Large intestine (tissue), 12 donors: ENCODE measurements at places on chromosomes 4 and X. TPM values are rescaled to one million over a fixed set of nuclear protein-coding genes. Genes with fewer than 3 reads are reported as not detected.

DNA sequence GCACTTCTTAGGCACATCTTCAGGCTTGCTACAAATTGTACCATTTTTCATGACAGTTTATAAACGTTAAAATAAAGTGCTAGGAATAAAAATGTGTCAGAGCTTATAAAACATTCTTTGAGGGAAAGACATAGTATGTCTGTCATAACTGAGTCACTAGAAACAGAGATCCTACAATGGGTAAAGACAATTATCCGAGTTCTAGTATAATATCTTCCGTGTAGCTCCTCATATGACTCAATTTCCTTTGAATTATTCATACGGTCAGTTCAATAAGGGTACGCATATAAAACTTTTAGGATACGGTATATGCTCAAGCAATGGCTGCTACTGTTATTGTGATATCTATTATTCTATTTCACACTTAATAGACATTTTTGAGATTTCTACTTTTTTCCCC lies 349.1 kb downstream of the PCDH10 start:
- no peak overlapping the region for H3K4me3 ChIP-seq
- no peak overlapping the region for H3K27ac ChIP-seq
- no peaks in the 10 kb centered on the region for H3K4me1 ChIP-seq
- H3K27me3 ChIP-seq, result no peaks in the 10 kb centered on the region
- DNase-seq, result no peak
- no peaks in the 10 kb centered on the region for H3K36me3 ChIP-seq

Gene KDR
- polyA plus RNA-seq, result 14.5 TPM

DNA sequence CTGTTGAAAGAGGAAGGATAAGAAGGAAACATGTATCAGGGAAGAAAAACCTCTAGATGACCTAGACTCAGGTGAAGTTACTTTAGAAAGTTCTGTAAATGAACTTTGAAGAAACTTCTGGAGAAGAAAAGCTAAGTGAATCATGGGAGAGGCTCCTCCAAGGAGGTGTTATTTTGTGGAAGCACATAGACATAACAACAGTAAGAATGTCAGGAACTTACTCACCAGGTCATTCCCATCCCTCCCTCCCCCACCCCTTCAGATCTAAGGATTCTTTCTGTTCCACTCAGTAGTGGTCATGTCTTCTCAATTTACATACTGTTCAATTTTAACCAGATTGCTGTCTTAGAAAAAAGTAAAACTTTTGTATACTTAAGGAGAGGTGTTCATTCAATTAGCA lies 310.5 kb upstream of the DDX53 start:
- no peaks in the 10 kb centered on the region for H3K27me3 ChIP-seq
- no peak for DNase-seq
- H3K4me3 ChIP-seq, result no peak overlapping the region

Gene RHOH
- polyA plus RNA-seq, result 3.1 TPM

DNA sequence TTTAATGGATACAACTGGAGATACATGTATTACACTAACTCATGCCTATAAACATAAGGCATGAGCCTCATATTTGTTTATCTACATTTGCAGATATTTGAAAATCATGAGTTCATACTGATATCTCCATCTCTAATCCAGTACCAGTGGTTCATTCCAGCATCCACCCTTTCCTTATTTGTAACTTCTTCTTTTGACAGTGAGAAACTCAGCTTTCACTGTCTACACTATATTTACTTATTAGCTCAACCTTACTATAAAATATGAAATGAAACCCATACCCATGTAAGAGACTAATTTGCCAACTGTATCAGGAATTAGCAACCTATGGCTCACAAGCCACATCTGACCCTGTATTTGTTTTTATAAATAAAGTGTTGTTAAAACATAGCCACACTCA lies 161.9 kb upstream of the GPRIN3 start:
- no peak for DNase-seq
- no peaks in the 10 kb centered on the region for H3K27me3 ChIP-seq
- H3K4me3 ChIP-seq, result no peak overlapping the region
- no peaks in the 10 kb centered on the region for H3K4me1 ChIP-seq
- no peak overlapping the region for H3K27ac ChIP-seq

- no peaks in the 10 kb centered on the region for H3K4me1 ChIP-seq
- H3K4me3 ChIP-seq, result no peak overlapping the region
- H3K27me3 ChIP-seq, result no peaks in the 10 kb centered on the region
- no peaks in the 10 kb centered on the region for H3K36me3 ChIP-seq
Observed at GRCh38 chr4:153936121-153936520, 147.2 kb upstream of the SFRP2 start.

DNA sequence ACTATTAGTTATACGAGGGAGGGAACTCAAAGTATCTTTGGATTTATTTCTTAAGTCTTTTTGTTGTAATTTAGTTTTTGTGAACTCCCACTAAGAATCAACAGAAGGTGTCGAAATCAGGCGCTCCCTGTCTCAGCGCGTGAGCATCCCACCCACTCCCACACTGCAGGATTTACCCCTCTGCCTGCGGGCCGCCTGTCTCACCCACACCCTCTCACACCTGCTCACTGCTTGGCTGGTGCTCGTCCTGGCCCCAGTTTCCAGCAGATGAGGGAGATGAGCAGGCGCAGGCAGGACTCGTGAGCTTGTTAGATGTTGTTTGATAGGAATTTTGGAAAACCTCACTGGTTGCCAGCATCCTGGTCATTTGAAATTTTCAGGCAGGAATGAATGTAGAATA lies 20.8 kb upstream of the HGFAC start:
- no peak overlapping the region for H3K4me3 ChIP-seq
- H3K27ac ChIP-seq, result no peak overlapping the region
- DNase-seq, result no peak
- H3K4me1 ChIP-seq, result no peaks in the 10 kb centered on the region

GRCh38 chr4:5037553-5038551 lies 13.4 kb upstream of the STK32B start:
- no peak for DNase-seq
- H3K27ac ChIP-seq, result no peak overlapping the region
- no peak overlapping the region for H3K4me3 ChIP-seq
- H3K27me3 ChIP-seq, result no peaks in the 10 kb centered on the region
- H3K4me1 ChIP-seq, result no peaks in the 10 kb centered on the region

DNA sequence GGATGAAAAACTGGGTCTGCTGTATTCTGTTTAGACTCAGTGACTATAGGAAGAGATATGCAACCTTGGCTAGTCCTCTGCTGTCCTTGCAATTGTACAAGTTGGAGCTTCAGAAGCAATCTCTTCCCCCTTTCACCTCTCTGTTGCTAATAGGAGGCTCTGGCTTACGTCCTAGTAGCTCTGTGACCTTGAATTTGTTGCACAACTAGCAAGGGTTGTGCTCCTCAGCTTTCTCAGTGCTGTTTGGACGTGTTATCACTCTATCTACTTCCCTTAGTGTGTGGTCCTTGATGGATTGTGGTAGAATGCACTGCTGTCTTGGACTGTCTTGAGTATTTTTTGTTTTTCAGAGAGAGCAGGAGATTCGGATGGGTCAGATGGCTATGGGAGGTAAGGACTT lies 3.4 kb upstream of the ITGB1BP2 start:
- peaks cover 60% of the 10 kb centered on the region for H3K36me3 ChIP-seq
- no peak overlapping the region for H3K27ac ChIP-seq
- no peak for DNase-seq
- no peaks in the 10 kb centered on the region for H3K27me3 ChIP-seq
- H3K4me3 ChIP-seq, result no peak overlapping the region

Gene CSAG3
- not detected for polyA plus RNA-seq

Gene ADGRL3
- polyA plus RNA-seq, result 9.8 TPM

DNA sequence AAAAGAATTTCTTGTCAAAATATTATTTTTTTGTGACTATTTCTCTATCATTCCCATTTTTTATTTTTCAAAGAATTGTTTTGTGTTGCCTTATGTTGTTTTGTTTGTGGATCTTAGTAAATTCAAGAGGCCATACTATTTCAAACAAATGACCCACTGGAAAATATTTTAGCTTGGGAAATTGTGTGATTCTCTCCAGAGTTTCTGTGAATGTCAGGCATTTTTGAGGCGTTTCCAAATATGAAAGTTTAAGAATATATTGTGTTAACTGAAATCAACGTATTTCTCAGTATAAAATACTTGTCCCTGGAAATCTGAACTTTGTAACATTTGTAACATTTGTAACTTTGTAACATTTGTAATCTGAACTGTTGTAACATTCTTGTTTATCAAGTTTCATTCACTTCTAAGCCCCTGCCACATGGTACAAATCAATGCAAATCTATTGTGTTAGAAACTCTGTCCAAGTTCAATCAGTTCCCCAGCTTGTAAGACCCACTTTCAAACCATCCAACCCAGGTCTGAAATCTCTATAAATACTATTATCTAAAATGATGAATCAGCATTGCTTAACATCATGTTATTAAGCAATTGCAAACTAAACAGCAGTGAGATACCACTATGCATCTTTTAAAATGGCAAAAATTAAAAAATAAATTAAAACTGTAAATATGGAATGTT lies 465.4 kb upstream of the GRID2 start:
- H3K27me3 ChIP-seq, result no peaks in the 10 kb centered on the region
- no peak for DNase-seq
- no peak overlapping the region for H3K27ac ChIP-seq
- no peaks in the 10 kb centered on the region for H3K4me1 ChIP-seq
- no peaks in the 10 kb centered on the region for H3K36me3 ChIP-seq
- no peak overlapping the region for H3K4me3 ChIP-seq
